ENCODE measurements at places on chromosomes 11 and 22.

GRCh38 chr22:28771195-28771791, 1.2 kb upstream of the CCDC117 start:
- DNase-seq = no peak

- no peak for DNase-seq
Observed at GRCh38 chr11:84899740-84900139, 727.4 kb downstream of the DLG2 start.

DNA sequence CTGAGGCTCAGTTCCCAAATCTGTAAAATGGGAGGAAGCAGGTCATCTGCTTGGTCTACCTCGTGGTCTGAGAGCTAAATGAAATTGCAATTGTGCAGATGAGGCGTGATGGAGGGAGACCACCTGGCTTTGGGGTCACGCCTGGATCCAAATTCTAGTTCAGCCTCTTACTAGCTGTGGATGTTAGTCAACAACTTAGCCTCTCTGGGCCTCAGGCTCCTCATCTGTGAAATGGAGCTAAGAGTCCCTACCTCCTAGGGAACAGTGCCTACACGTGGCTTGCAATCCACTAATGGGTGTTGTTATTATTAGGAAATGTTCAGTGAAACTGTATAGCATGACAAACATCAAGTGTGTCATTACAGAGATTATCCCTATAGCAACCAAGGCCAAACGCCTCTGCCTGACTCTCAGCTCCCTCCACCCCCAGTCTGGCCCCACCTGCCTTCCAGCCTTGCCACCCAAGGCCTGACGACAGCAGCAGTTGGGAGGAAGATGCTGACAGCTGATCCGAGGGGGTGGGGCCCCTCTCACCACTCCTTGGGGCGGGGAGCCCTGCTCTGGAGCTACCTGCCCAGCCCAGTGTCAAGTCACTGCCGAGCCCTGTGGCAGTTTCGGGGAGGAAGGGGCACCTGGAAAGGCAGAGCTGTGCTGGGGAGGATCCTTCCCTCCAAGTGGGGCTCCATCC, 1.7 kb upstream of the RHOD start:
- no peak for DNase-seq

DNA sequence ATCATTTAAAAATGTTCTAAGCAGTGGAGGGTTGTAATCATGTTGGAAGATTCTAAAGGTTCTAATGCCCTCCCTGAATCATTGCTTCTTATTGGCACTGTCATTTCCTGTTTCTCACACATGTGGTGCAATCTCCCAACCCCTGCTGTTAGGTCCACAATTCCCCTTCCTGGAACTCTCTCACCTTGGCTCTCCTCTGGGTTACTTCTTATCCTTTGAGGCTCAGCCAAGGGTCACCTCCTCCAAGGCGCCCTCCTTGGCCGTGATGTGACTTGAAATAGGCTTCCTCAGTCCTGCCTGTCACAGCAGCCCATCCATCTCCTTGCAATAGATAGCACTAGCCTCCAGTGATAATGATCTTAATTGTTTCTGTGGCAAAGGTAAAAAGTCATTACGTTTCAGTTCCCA, 149.8 kb downstream of the TTC17 start:
- no peak for DNase-seq

- DNase-seq = no peak
Observed at GRCh38 chr22:37244922-37245722, 1.1 kb upstream of the RAC2 start.
